ENCODE measurements at places on chromosomes 3 and 15. TPM values are rescaled to one million over a fixed set of nuclear protein-coding genes. Genes with fewer than 3 reads are reported as not detected.

Gene GP5
- polyA plus RNA-seq: 0.25 TPM

- no peak for DNase-seq
Measured at GRCh38 chr15:85480923-85481322, 100.5 kb downstream of the AKAP13 start.

Gene MYO1E
- 96.0 TPM for polyA plus RNA-seq

Gene NEIL1
- 31.5 TPM for polyA plus RNA-seq

- peak; percentile 69 for DNase-seq
Measured at GRCh38 chr3:149879872-149880271, 66.9 kb downstream of the RNF13 start.
